ENCODE measurements at places on chromosomes 3 and 15.
A peak's percentile ranks its signal among the peaks of the same experiment; 100 is the strongest.

GRCh38 chr15:75577401-75578172, 1.5 kb downstream of the PTPN9 start:
- no peak for DNase-seq

GRCh38 chr3:10876661-10877060, 60.6 kb downstream of the SLC6A11 start:
- no peak for DNase-seq

DNA sequence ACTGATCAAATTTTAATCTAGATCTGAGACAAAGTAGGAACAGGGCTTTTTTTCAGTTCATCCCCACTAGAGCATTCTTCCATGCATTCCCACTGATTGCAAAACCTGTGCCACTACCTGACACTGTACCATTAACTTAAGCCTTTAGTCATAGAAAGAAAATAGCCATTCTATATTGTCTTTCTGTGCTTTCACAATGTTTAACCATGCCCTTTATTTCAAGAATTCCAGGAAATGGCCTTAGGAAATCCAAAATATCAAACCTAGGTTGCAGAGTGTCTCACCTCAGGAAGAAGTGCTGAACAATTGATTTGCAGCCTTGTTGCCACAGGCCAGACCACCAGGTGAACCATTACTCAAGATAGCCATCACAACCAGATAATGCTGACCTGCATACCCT, 56.2 kb upstream of the TGFBR2 start:
- DNase-seq: no peak

GRCh38 chr3:9109568-9109914, 139.9 kb downstream of the SRGAP3 start:
- no peak for DNase-seq

DNA sequence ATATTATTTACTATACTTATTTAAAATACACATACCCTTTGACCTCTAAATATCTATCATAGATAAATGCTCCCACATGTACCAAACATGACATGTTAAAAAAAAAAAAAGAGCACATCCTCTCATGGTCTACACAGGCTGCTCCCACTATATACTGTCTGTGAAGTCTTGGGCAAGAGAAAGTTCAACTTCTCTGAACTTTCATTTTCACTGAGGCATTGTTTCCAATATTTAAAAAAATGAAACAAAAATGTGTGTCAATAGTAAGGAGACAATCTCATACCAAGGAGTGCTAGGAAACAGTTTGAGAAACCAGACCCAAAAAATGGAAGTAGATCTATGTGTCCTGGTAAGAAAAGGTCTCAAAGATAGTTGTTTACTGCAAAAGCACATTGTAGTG, 29.3 kb downstream of the SLC4A7 start:
- no peak for DNase-seq

GRCh38 chr3:10999221-11000107, 6.9 kb downstream of the SLC6A1 start:
- no peak for DNase-seq

DNA sequence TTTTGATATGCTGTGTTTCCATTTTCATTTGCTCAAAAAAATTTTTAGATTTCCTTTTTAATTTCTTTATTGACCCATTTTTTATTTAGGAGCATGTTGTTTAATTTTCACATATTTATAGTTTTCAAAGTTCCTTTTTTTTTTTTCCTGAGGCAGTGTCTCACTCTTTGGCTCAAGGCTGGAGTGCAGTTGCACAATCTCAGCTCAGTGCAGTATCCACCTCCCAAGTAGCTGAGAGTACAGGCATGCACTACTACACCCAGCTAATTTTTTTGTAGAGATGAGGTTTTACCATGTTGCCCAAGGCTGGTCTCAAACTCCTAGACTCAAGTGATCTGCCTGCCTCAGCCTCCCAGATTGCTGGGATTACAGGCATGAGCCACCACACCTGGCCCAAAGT, 36.2 kb downstream of the PFN2 start:
- peak; percentile 52 for DNase-seq

GRCh38 chr3:37456270-37456708, 281.9 kb upstream of the LRRFIP2 start:
- no peak for DNase-seq

- no peak for DNase-seq
Observed at GRCh38 chr15:94584833-94585244, 353.5 kb downstream of the MCTP2 start.

- DNase-seq: no peak
Observed at GRCh38 chr3:12467746-12468145, 16.5 kb upstream of the TSEN2 start.

DNA sequence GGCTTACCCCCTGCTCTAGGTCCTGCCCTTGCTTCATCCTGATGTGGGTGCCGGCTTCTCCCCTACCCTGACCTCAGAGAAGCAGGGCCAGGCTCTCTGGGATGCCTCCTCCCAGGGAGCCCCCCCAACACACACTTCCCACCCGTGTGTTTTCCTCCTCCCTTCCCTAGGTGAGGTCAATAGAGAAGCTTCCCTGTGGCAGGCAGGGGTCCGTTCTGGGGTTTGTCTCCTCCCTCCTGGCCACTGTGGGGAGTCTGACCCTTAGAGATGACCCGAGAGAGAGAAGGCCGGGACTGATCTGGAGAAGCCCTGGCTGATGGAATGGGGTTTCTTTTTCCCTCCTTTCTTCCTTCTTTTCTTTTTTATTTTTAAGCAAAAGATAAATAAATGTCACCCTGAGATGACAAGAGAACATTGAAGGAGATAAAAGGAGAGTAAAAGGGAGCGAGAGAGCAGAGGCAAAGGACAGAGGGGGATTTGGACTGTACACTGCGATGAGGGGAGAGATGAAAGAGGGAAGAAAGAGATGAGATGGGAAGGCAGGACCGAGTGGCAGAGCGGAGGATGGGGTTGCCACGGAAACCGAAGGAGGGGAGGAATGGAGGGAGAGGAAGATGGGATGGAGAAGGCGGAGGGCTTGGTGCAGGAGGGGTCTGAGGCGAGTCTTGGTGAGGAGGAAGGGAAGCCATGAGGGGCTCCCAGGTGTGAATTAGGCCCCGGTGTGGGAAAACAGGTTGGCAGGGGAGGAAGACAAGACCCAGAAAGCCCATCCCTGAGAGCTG, 48.4 kb downstream of the IDH2 start:
- DNase-seq: no peak

GRCh38 chr15:38398134-38398533, 55.8 kb upstream of the FAM98B start:
- peak; percentile 97 for DNase-seq

DNA sequence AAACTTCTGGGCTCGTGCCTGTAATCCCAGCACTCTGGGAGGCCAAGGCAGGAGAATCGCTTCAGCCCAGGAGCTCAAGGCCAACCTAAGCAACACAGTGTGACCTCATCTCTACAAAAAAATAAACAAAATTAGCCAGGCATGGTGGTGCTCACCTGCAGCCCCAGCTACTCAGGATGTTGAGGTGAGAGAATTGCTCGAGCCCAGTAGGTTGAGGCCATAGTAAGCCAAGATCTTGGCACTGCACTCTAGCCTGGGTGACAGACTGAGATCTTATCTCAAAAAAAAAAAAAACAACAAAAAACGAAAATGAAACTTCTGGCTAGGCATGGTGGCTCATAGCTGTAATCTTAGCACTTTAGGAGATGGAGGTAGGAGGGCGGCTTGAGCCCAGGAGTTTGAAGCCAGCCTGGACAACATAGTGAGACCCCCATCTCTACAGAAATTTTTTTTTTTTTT, 53.7 kb downstream of the PIK3CB start:
- DNase-seq: no peak

DNA sequence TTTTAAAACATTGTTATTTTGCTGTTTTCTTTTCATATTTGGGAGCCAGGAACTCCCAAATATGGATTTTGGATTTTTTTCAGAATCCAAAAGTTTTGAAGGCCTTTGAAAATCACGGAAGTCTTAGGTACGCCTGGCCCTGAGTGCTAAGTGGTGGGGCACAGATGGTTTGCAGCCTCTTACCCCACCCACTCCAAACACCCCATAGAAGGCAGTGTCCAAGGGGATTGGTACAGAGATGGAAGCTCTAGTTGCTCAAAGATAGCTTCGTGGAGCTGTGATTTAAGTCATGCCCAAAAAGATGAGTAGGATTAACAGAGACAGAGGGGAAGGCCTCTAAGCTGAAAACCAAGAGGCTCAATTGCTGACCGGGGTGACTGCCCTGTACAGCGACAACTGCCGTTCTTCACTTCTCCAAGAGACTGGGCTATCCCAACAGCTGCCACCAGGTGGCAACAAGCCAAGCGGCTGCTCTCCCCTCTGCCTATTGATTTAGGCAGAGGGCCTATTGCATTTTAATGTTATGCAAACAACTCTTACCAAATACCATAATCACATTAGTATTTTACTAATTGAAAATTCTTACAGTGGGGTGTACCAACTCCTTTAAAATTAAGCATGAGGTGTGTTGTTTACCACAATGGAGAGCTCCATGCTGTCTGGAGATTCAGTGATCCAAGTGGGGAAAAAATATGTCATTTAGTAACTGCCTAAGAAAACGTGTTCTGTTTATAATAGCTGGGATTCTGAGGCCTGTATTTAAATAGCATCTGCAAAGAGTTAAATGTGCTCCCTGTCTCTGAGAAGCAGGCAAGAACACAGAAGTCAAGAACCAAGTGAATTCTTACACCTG, 64.0 kb upstream of the C15orf61 start:
- peak; percentile 22 for DNase-seq

DNA sequence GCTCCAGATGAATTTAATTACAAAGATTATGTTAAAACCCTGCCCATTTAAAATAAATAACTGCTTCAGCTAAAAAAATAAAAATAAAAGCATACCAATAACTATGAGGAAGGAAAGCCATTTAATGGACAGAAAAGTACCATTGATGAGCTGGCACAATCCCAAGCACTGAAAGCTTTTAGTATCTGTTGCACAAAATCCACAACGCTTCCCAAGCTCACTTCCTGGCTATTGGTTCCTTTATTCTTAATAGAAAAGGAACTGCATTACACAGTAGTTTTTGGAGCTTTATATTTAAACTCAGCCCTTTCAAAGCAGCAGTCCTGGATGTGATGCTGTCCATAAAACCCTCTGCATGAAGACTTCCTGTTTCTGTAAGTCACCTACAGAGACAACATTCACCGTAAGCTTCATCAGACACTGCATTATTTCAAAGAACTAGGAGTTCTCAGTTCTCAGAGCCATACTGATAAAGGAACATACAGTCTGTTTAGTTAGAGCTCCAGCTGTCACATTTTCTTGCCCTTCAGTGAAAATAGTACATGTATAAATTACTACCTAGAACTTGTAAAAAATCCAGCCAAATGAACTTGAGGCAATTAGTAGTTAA, 81.5 kb downstream of the CSNK1G1 start:
- DNase-seq: no peak

- DNase-seq: no peak
Observed at GRCh38 chr15:51090753-51091152, 4.0 kb downstream of the TNFAIP8L3 start.
